ENCODE measurements at places on chromosomes 3 and 15.
A peak's percentile ranks its signal among the peaks of the same experiment; 100 is the strongest.

DNA sequence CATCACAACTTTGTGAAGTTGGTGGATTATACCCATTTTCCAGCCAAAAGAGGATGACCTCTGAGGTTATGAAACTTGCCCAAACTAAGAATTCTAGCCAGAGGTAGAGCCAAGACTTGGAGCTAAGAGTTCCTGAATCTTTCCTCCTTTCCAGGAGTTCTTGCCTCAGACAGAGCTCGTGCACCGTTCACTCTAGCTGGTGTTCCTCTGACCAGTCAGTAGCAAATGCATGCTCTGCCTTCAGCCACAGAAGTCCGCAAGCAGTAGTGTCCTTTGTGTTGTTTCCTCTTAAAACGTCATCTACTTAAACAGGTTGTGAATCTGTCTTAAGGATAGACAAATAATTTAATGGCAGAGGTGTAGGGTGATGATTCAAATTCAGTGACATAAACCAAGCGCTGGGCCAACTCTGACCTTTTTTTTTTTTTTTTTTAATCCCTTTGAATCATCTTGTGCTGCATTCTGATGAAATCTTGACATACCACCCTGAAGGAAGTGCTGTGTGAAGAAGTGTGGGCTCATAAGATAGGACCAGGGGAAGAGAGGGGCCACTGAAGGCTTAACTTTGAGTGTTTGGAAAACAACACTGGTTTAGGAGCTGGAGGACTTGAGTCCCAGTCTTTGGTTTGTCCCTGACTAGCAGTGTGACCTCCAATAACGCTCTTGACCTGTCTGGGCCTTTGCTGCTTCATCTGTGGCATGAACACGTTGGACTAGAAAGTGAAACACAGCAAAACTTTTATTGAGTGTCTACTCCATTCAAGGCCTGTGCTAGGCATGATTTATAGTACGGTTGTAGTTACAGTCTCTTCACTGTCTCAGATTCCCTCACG is 53.4 kb downstream of the ITPR1 start:
- peak; percentile 45 for DNase-seq

DNA sequence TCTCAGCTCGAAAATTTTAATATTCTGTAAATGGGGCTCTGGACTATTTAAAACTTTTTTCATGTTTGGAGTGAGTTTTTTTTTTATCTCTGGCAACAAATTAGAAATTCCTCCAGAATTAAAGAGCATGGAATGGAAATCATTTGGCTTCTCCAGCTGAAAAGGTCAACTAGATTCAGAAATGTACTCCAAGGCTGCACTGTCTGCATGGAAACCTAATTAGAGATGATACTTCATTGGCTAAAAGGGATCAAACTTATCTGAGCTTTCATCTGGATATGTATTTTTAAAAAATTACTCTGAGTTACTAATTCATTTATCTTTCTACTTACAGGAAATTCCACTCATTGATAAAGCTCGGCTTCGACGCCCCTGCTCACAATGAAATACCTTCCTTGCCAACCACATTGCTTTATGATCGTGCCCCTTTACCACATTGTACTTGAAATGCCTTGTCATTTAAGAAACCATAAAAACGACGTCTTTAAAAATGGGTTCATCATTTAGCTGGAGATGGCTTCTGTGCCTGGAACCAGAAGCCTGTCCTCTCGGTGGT is 285.5 kb upstream of the ICE2 start:
- DNase-seq = no peak

GRCh38 chr15:38176155-38176554 is 76.5 kb upstream of the SPRED1 start:
- DNase-seq = peak; percentile 92

GRCh38 chr15:89695198-89695597 is 4.6 kb downstream of the WDR93 start:
- no peak for DNase-seq

- DNase-seq = no peak
These were observed 329.0 kb downstream of the IGSF11 start for GRCh38 chr3:118705487-118706219.

DNA sequence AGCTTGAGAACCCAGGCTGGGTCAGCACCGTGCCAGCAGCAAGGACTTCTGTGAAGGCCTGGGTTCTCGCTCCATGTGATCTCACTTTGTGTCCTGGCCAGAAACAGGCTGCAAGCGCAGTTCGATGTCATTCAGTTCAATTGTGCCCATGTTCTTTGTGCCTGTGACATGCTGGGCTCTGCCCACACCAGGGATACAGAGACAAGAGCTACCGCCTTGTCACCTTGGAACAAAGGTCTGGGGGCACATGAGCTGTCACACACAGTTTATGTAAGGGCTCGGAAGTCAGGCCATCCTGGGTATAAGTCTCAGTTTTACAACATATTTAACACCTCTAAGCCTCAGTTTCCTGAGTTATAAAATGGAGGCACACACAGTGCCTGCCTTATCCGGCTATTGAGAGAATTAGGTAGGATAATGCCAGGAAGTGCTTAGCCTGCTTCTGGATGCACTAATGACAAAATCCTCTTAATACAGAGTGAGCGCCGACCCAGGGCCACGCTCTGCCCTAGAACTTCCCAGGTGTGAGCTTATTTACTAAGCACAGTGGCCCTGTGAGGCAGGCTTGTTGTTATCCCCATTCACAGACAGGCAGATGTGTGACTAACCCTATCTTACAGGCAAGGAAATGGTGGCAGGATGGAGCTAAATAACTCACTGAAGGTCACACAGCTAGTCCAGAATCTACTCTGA is 50.4 kb upstream of the LIMD1 start:
- DNase-seq = no peak

DNA sequence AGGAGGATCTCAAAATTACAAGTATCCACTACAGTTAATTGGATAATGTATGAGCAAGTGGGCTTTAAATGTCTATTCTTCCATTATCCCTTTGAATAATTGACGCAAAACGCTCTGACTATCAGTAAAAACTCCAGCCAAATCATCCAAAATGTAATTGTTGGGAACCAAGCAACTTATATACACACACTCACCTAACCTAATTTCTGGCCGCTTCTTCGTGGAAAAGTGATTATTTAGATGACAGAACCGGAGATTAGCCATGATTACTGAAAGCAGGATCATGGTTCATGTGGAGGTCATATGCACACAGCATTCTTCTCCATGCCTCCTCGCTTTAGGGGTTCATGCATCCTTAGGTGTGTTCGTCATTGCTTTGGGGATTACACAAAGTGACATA is 992.4 kb downstream of the NAALADL2 start:
- DNase-seq = no peak
